ENCODE measurements at places on chromosomes 3 and 15. TPM values are rescaled to one million over a fixed set of nuclear protein-coding genes. Genes with fewer than 3 reads are reported as not detected.

DNA sequence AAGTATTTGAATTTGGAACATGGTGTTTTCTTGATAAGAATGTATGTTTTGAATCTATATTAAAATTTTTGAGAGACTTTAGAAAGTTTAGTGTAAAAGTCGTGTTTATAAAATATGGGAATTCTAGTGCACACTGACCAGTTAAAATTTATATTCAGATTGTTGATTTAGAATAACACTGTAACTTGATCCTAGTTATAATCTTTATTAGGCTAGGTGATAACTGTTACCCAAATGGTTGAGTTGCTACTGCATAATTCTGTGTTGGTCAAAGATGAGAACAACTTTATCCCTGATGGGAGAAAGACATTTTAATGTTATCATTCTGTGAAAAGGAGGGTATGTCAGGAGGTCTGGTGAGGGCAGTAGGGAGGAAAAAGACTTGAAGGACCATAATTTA, 249.3 kb downstream of the UBE2E2 start:
- DNase-seq, result no peak
- peaks cover 17% of the 10 kb centered on the region for H3K4me1 ChIP-seq
- no peak overlapping the region for H3K4me3 ChIP-seq
- no peaks in the 10 kb centered on the region for H3K27me3 ChIP-seq
- H3K27ac ChIP-seq, result no peak overlapping the region

DNA sequence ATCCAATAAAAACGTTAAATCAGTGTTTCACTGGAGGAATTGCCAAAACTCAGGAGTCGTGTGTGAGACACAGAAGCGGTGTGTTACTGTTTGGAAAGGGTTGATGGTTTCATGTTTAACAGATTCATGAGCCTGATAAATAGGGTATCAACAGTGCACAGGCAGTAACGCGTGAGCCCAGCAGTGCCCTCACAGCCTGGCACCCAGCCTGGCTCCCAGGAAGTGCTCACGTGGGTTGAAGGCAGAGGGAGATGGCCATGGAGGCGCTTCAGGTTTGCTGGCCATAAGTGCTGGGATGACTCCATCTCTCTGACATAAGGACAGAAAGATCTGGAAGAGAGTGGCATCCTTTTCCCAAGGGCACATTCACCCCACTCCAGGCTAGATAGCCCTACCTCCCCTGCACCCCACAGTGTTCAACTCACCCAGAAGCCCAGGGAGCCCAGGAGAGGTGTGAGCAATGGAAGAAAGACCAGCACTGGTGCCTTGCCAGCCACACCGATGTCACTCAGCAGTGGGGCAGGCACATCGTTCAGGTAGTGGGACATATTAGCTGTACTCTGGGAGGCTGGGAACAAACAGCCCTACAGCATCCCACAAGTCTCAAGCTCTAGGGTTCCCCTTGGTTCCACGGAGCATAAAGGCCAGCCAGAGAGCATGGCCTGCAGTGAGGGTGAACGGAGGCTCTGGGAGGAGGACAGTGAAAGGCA, 164.3 kb downstream of the LRRK1 start:
- no peak for DNase-seq
- peak overlapping the region; percentile 83 for H3K27ac ChIP-seq
- H3K27me3 ChIP-seq, result no peaks in the 10 kb centered on the region
- peaks cover 19% of the 10 kb centered on the region for H3K4me1 ChIP-seq

The TMA7 gene
- total RNA-seq, result 318 TPM

The HRG gene
- total RNA-seq, result not detected

The PLA2G4E gene
- not detected for total RNA-seq

The CLDN18 gene
- total RNA-seq, result not detected

- H3K36me3 ChIP-seq, result no peaks in the 10 kb centered on the region
- H3K27ac ChIP-seq, result no peak overlapping the region
- no peaks in the 10 kb centered on the region for H3K27me3 ChIP-seq
- H3K4me3 ChIP-seq, result no peak overlapping the region
Observed at GRCh38 chr15:92870010-92870591, 30.0 kb upstream of the CHD2 start.

DNA sequence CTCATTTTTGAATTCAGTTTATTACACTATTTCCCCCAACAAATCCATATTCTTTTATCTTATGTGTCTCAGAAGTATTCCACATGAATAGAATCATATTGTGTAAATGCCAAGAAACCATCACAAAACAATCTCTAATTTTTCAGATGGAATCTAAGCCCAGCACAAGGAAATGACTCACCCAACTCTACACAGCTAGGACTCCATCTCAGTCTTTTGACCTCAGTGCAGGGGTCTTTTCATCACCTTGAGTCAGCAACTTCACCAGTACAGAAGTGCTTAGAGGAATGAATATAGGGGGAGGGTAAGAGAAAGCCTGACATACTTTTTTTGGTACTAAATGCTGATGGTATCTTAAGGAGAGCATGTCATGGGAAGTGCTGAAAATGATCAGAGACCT, 169.3 kb upstream of the LRRN1 start:
- no peak overlapping the region for H3K27ac ChIP-seq
- no peak for DNase-seq
- H3K4me3 ChIP-seq, result no peak overlapping the region
- no peaks in the 10 kb centered on the region for H3K4me1 ChIP-seq
- no peaks in the 10 kb centered on the region for H3K36me3 ChIP-seq

- H3K27me3 ChIP-seq, result no peaks in the 10 kb centered on the region
- no peaks in the 10 kb centered on the region for H3K36me3 ChIP-seq
- H3K4me3 ChIP-seq, result no peak overlapping the region
- H3K27ac ChIP-seq, result no peak overlapping the region
- H3K4me1 ChIP-seq, result peaks cover 27% of the 10 kb centered on the region
- DNase-seq, result no peak
Observed at GRCh38 chr3:150367757-150368156, 40.3 kb upstream of the TSC22D2 start.

DNA sequence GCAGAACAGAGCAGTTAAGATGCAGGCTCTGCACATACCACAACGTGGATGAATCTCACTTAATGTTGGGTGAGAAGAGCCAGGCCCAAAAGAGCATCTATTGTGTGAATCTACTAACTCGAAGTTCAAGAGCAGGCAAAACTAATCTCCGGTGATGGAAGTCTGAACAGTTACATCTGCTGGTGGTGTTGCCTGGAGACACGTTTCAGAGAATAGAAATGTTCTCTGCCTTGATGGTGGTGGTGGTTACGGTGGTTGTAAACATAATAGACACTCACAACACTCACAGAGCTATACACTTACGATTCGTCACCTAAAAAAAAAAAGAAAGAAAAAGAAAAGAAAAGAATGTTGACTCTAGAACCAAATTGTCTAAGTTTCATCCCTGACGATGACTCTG, 86.8 kb downstream of the LIPC start:
- H3K27ac ChIP-seq, result no peak overlapping the region
- H3K4me3 ChIP-seq, result no peak overlapping the region
- H3K4me1 ChIP-seq, result peaks cover 64% of the 10 kb centered on the region
- H3K36me3 ChIP-seq, result peaks cover 3% of the 10 kb centered on the region

GRCh38 chr15:48855501-48856440, 22.2 kb upstream of the EID1 start:
- H3K4me3 ChIP-seq, result no peak overlapping the region
- DNase-seq, result no peak
- no peaks in the 10 kb centered on the region for H3K27me3 ChIP-seq
- no peak overlapping the region for H3K27ac ChIP-seq
- H3K36me3 ChIP-seq, result peaks cover 13% of the 10 kb centered on the region
- H3K4me1 ChIP-seq, result peaks cover 4% of the 10 kb centered on the region

- DNase-seq, result no peak
- no peak overlapping the region for H3K27ac ChIP-seq
- no peak overlapping the region for H3K4me3 ChIP-seq
- H3K4me1 ChIP-seq, result no peaks in the 10 kb centered on the region
Observed at GRCh38 chr3:100535610-100535943, 43.2 kb downstream of the TMEM45A start.

DNA sequence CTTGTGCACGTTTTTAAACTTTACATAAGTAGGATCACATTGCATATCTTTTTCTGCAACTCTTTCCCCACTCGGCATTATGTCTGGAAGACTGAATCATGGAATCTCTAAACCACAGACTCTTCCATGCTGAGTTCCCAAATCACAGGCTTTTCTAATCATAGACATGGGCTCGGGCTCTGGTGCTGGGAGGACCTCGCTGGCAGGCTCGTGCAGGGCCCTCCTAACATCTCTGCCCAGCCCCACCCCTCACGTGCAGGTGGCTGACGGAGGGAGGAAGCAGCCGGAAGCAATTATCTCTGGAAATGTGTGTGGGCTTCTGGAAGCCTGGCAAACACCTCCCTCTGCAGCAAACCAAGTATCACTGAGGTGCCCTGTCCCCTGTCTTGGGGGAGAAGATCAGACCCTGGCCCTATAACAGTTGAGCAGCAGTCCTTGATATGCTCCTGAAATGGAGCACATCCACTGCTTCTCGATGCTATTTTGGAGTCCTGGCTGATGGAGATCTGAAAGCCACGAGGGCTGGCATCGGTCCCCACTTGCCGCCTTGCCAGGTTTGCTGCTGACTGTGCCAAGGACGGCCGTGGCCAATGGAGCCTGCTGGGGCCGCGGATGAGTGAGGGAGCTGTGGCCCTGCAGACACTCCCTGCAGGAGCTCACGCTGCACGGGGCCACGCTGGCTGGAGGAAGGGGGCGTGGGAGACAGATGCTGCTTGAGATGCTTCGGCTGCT, 4.4 kb upstream of the IQSEC1 start:
- DNase-seq, result no peak
- H3K4me3 ChIP-seq, result no peak overlapping the region
- peaks cover 51% of the 10 kb centered on the region for H3K27me3 ChIP-seq
- no peak overlapping the region for H3K27ac ChIP-seq
- H3K36me3 ChIP-seq, result no peaks in the 10 kb centered on the region
- peaks cover 11% of the 10 kb centered on the region for H3K4me1 ChIP-seq

The GLDN gene
- 1.7 TPM for total RNA-seq

The CPNE4 gene
- total RNA-seq, result 18.1 TPM

The ZCWPW2 gene
- 0.30 TPM for total RNA-seq

DNA sequence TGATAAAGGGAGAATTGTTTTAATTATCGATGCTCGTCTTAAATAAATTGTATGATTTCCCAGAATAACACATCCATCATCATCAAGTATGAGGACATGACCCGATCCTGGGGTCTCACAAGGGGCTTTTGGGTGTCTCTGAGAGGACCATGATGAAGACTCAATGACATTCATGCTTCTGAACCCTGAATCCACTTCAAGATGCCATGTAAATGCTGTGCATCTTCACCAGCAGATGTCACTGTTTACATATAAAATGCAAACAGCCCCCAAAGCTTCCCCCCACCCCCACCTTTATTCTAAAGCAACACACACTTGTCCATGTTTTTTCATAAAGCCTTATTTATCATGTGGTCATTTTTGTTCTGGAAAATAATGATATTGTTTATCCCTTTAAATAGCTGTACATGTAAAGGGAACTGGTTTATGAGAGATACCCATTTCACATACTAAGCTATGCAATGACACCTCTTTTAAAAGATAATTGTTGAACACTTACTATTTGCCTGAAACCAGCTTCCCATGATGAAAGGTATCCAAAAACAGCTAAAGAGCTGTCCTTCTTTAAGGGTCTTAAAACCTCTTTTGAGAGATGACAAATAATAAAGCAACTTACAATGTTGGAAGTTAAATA, 69.7 kb upstream of the UBE3A start:
- peaks cover 23% of the 10 kb centered on the region for H3K4me1 ChIP-seq
- peaks cover 2% of the 10 kb centered on the region for H3K36me3 ChIP-seq
- H3K27me3 ChIP-seq, result no peaks in the 10 kb centered on the region

DNA sequence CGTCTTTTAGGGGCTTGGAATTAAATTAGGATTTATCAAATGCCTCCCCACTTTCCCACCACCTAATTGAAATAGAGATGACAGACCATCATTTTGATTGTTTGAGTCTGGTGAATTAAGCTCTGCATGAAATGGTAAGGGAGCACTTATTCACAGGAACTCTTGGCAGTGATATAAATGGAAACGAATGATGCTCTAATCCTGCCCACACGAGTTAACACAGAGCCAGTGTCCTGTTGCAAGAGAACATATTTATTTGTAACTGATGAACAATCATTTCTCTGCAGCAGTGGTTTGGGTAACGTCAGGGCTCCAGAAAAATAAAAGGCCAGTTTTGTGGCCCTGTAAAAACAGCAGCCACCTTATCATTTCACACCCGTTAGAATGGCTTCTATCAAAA, 163.3 kb downstream of the FEZF2 start:
- DNase-seq, result no peak
- no peaks in the 10 kb centered on the region for H3K4me1 ChIP-seq
- peaks cover 5% of the 10 kb centered on the region for H3K36me3 ChIP-seq
- no peak overlapping the region for H3K4me3 ChIP-seq
- H3K27ac ChIP-seq, result no peak overlapping the region
- H3K27me3 ChIP-seq, result no peaks in the 10 kb centered on the region

- H3K36me3 ChIP-seq, result no peaks in the 10 kb centered on the region
- peaks cover 11% of the 10 kb centered on the region for H3K4me1 ChIP-seq
- no peak overlapping the region for H3K27ac ChIP-seq
- no peak overlapping the region for H3K4me3 ChIP-seq
Observed at GRCh38 chr15:69648775-69649735, 196.4 kb downstream of the RPLP1 start.

The FBXL22 gene
- 1.0 TPM for total RNA-seq

DNA sequence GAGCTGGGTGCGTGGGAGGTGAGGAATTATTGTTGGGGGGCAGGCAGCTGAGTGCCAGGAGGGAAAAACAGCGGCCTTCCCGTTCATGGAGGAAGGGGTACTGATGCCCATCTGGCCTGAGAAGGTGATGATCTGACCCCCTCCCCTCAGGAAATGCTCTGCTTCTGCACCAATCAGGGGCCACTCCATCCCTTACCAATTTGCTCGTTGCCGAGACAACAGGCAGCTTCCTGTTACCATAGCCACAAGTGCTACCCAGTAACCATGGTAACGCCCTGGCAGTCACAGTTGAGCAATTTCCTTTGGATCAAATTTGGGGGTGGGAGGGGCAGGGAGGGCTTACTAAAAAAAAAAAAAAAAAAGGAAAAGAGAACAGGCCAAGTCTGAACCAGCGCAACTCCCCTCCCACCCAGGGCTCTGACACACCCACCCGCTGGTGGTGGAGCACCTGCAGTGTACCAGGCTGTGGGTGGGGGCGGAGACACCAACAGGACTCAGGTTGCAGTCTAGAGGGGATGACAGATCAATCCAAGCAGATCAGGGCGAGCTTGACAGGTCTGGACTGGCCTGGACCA, 13.7 kb downstream of the CELF6 start:
- H3K27me3 ChIP-seq, result peaks cover 34% of the 10 kb centered on the region
- peak overlapping the region; percentile 68 for H3K27ac ChIP-seq
- no peak overlapping the region for H3K4me3 ChIP-seq
- DNase-seq, result peak; percentile 28
- H3K36me3 ChIP-seq, result no peaks in the 10 kb centered on the region

- no peak overlapping the region for H3K27ac ChIP-seq
- H3K36me3 ChIP-seq, result no peaks in the 10 kb centered on the region
- peaks cover 4% of the 10 kb centered on the region for H3K4me1 ChIP-seq
- H3K27me3 ChIP-seq, result peaks cover 2% of the 10 kb centered on the region
- H3K4me3 ChIP-seq, result no peak overlapping the region
Observed at GRCh38 chr3:28234454-28234853, 7.0 kb upstream of the CMC1 start.

The MIX23 gene
- 60.1 TPM for total RNA-seq

GRCh38 chr3:48013288-48013980, 2.8 kb downstream of the MAP4 start:
- peaks cover 9% of the 10 kb centered on the region for H3K36me3 ChIP-seq
- H3K4me1 ChIP-seq, result peaks cover 49% of the 10 kb centered on the region
- H3K27me3 ChIP-seq, result no peaks in the 10 kb centered on the region

The FANCD2OS gene
- total RNA-seq, result not detected

GRCh38 chr3:174436367-174436766, 422.8 kb upstream of the NAALADL2 start:
- no peaks in the 10 kb centered on the region for H3K27me3 ChIP-seq
- no peak for DNase-seq
- peaks cover 20% of the 10 kb centered on the region for H3K4me1 ChIP-seq
- H3K27ac ChIP-seq, result no peak overlapping the region
